ENCODE measurements at places on chromosomes 6 and 20.

DNA sequence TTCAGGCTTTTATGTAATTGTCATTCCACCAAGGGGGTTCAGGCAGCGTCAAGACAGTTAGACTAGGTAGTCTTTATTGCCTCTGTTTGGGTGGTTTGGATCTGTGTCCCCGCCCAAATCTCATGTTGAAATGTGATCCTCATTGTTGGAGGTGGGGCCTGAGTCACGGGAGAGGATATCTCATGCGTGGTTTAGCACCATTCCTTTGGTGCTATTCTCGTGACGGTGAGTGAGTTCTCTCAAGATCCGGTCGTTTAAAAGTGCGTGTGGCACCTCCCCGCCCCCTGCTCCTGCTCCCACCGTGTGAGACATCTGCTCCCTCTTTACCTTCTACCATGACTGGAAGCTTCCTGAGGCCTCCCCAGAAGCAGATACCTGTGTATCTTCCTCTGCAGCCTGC, 51.3 kb upstream of the FOXC1 start:
- no peak for DNase-seq

DNA sequence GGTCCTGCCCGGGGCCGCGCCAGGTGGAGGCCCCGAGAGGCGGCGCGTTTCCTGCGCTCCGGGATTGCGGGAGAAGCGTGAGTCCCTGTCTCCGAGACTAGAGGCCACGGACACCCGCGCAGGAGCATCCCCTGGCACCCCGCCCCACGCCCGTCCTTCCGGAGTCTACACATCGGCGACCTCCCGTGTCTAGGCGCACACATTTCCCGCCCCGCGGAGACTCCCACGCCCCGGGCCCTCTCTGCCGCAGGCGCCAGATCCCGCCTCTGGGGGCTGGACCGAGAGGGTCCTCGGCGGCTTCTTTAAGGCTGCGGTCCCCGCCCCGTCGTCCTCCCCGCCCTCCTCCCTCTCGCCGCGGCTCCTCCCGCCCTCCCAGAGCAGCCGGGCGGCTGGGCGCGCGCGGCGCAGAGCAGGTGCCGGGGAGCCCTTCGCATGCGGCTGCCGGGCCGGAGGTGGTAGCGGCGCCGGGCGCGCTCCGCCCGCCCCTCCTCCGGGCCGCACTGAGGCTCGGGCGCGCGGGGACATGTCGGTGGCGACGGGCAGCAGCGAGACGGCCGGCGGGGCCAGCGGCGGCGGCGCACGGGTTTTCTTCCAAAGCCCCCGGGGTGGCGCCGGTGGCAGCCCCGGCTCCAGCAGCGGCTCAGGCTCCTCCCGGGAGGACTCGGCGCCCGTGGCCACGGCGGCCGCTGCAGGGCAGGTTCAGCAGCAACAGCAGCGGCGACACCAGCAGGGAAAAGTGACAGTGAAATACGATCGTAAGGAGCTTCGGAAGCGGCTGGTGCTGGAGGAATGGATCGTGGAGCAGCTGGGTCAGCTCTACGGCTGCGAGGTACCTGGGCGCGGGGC, at the start of gene PPP1R14C:
Gene PPP1R14C, plus strand, starts transcription at position 375 of the 846 bp plus-strand sequence. Its CDS starts 149 bp downstream, at position 524.
- DNase-seq, result no peak

DNA sequence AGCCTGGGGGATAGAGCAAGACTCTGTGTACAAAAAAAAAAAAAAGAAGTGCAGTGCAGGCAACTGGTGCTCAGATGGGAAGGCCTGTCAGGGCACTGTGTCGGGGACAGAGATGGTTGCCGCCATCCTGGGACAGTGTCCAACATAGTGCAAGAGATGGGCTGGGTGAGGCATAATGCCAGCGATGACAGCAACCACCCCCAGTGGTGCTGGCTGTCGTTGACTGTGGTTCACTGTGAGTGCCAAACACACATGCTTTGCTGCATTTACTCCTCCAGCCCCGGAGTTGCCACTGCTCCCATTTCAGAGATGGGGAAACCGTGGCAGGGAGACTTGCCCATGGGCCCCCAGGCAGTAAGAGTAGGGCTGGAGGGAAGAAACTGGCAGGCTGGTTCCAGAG, 5.2 kb upstream of the C20orf203 start:
- DNase-seq, result no peak

- no peak for DNase-seq
Measured at GRCh38 chr6:80488190-80488589, 381.7 kb downstream of the BCKDHB start.

GRCh38 chr20:19025430-19026120, 186.9 kb upstream of the SLC24A3 start:
- DNase-seq, result no peak

GRCh38 chr6:4936681-4937041, 67.2 kb downstream of the RPP40 start:
- DNase-seq, result no peak
